Stromal cell of bone marrow (primary cell): ENCODE measurements at places on chromosomes 2 and 18.

- peak; percentile 18 for DNase-seq
Measured at GRCh38 chr18:79396431-79397246, 909 bp downstream of the NFATC1 start.

DNA sequence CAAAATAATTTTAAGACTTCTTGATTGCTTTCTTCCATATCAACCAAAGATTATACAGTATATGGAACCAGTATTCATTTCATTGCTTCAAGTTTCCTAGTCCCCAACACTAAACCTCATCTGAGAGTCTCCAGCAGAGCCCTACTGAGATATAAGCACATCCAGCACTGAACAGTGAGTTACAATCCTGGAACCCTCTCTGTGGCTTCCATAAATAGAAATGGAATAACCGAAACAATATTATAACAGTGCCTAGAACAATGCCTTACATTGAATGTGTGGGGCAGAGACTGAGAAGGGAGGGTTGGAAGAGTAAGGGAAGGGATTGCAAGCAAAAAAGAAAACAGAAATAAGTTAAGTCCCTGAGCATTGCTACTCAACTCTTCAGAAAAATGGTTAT is 18.9 kb downstream of the AAK1 start:
- DNase-seq = no peak

DNA sequence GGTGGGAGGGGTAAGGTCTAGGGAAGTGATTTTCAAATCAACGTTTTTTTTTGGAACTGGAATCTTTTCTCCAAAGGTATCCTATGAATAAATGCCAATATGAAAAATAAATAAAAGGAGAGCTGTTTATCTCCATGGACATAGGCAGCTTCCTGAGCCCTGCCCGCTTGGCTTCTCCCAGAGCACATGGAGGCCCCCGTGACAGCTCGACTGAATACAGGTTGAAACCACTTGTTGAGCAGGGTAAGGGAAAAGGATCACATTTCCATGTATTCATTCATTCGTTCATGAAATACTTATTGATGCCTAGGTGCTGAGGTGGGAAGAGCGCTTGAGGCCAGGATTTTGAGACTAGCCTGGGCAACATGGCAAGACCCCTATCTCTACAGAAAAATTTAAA is 64.8 kb downstream of the MARCHF4 start:
- no peak for DNase-seq

- DNase-seq = no peak
Measured at GRCh38 chr2:46977899-46978298, 62.3 kb upstream of the MCFD2 start.

- peak; percentile 33 for DNase-seq
Measured at GRCh38 chr2:101387151-101387834, at the start of gene CREG2. TSS of gene CREG2 (minus strand) at chr2:101387503. CDS start at chr2:101387457, 46 bp downstream.

DNA sequence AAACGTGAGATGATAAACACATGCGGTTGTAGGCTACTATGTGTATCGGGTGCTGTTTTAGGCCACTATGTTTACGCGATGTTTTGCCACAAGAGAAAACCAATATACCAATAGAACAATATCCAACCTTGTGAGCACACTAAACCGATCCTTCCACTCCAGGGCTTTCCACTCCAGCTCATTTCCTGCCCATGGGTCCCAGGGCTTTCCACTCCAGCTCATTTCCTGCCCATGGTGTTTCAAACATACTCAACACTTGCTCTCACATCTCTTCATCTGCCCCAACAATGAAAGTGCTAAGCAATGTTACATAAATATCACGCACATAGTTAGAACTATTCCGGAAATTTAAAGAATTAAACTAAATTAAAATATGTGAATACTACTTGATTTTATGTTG is 80.0 kb downstream of the EPB41L3 start:
- no peak for DNase-seq

DNA sequence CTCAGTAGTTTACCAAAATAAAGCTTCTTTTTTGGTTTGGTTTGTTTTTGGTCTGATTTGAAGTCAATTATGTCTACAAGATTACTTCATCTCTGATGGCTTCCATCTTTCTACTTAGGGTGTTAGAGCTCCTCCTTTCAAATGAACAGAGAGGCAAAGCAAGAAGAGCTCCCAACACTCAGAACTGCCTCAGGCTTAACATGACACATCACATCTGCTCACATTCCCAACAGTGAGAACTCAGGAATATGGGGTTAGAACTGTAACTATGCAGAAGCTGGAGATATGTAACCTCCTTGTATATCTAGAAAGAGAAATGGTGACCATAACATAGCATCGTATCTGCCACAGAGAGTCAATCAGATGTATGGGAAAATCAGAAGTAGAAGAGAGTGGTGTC is 11.4 kb upstream of the LRATD1 start:
- no peak for DNase-seq

DNA sequence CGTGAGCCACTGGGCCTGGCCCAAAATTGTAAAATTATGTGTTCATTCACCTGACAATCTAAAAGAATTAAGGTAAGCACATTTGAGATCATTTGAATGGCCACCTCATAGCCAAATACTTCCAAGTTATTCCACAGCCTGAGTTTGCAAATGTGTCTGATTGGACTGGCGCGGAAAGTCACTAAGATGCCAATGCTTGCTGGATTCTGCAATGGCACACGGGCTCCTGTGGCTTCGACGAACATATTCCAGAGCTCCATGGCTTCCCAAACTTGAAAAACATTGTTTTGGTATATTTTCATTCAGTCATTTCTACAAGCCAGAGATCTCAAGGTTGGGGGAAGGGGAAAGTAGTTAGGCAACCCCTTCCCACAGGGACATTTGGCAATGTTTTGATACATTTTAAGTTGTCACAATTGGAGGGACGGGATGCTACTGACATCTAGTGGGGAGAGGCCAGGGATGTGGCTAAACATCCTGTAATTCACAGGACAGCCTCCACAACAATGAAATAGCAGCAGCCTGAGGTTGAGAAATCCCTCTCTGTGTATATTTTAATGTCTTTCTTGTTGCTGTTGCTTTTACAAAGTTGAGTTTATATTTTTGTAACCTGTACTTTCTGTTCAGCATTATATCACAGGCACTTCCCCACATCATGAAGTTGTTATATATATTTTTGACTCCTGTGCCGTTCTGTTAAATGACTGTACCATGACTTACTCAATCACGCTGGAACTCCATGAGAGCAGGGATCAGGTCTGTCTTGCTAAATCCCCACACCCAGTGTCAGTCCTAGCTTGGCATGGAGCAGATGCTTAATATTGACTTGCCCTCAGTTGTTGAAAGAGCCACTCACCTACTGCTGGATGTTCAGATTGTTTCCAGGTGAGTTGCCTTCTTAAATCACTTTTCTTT is 56.9 kb downstream of the COL4A4 start:
- peak; percentile 50 for DNase-seq

DNA sequence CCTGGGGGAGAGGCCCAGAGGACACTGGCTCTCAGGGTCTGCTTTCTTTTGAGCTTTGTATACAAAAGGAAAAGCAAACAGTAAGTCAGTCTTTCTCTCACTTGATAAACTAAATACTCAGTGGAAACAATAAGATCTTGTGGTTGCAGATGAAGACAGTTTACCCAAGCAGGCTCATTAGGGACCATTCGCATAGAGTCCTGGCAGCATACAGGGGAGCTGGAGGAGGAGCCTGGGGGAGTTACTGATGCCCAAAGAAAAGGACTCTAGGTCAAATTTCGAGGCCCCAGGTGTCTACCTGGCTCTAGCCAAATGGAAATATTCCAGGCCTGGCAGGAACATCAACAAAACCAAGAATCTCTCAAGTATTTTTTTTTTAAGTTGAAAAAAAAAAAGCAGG is 225.3 kb downstream of the CNTNAP5 start:
- DNase-seq = no peak

- peak; percentile 10 for DNase-seq
Measured at GRCh38 chr2:39837856-39838453, 58.9 kb upstream of the THUMPD2 start.

- no peak for DNase-seq
Measured at GRCh38 chr2:88248280-88248828, 78.2 kb downstream of the THNSL2 start.

DNA sequence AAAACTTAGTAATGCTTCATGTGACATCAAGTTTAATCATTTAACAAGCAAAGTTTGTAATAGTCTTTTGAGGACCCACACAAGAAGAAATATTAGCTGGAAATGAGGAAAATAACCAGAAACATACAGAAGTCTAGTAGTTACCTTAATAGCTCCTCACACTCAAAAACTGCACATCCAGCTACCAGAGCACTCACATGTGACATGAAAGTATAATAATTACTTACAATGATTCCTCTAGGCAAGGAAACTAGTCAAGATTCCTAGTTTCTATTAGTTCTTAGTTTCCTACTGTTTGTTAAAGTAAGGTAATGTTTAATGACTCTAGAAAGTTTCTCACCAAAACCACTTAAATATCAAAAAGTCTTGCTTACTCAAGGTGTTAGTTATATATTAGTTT is 335.8 kb downstream of the RAD51AP2 start:
- DNase-seq = no peak

DNA sequence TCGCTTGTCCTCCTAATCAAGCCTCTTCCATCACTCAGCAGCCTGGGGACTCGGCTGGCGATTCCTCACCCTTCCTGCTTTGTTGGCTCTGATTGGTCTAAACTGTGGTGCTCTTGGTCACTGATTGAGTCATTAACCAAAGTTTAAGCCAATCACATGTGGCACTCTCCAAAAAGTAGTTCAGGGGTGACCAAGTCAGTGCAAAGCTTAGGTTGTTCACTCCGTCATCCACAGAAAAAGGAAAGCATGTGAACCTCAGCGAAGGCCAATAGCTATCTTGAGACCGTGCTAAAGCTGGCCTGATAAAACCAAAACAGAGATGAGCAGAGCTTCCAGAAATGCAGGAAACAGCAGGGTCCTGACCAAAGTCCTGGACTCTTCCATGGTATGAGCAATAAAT is 4.9 kb downstream of the ALPK2 start:
- no peak for DNase-seq

- no peak for DNase-seq
Measured at GRCh38 chr2:170307052-170307451, 129.1 kb downstream of the MYO3B start.

DNA sequence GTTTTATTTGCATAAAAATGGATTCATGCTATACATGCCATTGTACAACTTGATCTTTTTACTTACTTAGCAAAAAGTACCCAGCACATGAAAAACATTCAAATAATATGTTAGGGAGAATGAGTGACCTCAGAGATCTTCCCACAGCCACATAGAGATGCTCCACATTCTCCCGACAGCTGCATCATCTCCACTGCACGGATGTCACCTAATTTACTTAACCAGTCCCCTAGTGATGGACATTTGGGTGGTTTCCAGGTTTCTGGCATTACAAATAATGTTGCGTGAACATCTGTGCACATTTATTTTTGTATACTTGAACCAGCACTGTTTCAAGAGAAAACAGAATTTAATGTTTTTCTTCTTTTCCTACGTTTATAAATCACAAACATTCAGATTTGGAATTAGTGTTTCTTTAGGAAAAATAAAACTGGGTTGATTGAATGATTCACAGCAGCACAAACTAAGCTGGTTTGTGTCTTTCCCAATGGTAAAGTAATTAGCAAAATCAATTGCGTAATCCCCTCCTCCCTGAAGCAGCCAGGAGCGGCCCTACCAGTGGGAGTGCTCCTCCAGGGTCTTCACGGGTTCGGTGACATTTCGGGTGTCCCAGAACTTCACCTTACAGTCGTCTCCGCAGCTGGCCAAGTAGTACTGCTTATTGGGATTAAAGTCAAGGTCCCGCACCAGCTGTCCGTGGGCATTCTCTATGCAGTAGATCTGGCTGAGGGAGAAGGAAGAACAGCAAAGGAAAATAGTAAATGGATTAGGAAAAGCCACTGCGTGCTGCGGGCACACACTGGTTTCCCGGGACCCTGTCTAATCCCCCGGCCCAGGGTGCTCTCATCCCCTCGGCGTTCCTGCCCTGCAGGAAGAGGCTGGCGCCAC is 183.9 kb downstream of the EIPR1 start:
- DNase-seq = no peak

- DNase-seq = no peak
Measured at GRCh38 chr2:108916796-108917421, 72.1 kb downstream of the EDAR start.

DNA sequence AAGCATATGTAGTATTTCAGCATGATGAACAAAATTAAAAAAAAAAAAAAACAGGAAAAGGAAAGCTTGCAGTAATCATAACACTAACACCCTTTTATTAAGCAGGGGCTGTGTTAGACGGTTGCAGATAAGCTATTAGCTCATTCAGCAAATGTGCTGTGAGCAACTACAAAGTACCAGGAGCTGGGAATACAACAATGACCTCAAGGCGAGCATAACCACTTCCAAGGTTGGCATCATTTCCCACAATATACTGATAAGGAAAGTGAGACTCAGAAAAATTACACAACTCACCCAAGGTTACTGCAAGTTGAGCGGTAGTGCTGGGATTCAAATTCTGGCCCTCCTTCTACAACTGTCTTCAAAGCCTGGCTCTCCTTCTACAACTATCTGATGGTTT is 38.2 kb upstream of the ACTR3 start:
- DNase-seq = no peak

GRCh38 chr2:36708041-36708741 is 11.7 kb downstream of the VIT start:
- DNase-seq = peak; percentile 75

GRCh38 chr2:48736251-48736650 is 19.3 kb downstream of the LHCGR start:
- DNase-seq = no peak

GRCh38 chr2:48438266-48438665 is 91.7 kb upstream of the STON1 start:
- no peak for DNase-seq

- no peak for DNase-seq
Measured at GRCh38 chr2:118752762-118753429, 94.6 kb downstream of the EN1 start.

- no peak for DNase-seq
Measured at GRCh38 chr2:141724426-141724825, 406.4 kb downstream of the LRP1B start.

DNA sequence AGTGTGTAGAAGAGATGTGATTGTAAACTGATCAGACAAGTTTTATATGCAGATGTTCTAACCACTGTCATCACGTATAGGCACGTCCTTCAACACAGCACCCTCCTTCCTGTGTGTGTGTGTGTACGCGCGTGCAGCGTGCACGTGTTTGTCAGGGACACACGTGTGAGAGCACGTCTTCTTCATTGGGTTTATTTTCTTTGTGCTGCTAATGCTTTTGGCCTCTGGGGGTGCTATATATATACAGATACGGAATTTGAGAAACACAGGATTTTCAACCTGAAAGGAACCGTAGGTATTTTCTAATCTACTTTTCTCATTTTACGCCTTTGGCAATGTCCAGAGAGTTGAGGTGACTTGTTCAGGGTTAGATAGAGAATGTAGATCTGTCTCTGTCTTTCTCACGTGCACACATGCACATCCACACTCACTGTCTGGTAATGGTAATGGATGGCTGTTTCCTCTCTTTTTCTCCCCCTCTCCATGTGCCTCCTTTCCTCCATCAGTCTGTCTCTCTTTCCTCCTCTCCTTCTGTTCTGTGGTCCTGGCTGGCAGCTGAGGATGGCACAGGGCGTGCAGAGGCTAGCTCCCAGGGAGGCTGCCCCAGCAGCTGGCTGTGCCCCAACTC is 13.4 kb upstream of the CELF4 start:
- DNase-seq = no peak
